SHP77 treated with DMSO at 0.1 percent for 48 hours (cell line): ENCODE measurements at places on chromosomes 7 and 10.

GRCh38 chr10:624605-625332, 64.7 kb downstream of the DIP2C start:
- no peak for DNase-seq

GRCh38 chr7:141920281-141920680, 4.1 kb downstream of the OR9A4 start:
- no peak for DNase-seq

DNA sequence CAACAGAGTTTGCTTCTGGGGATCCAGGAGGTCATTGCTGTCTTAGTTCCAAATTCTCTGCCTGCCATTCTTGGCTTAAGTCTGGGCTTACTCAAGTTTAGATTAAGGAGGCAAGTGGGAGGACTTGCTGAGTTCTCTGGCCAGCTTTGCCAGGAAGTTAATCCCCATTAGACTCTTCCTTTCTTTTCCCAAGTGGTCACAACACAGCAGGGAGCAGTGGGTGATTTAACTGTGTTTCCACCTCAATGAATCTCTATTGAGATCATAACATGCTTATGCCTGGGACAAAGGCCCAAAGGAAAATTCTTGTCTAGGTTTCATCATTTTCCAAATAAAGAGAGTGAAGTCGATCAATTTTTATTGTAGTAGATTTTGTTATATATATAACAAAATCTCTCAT, 1159.6 kb downstream of the SORCS3 start:
- no peak for DNase-seq

- DNase-seq: no peak
Measured at GRCh38 chr10:108791794-108792474, 1131.4 kb downstream of the XPNPEP1 start.

DNA sequence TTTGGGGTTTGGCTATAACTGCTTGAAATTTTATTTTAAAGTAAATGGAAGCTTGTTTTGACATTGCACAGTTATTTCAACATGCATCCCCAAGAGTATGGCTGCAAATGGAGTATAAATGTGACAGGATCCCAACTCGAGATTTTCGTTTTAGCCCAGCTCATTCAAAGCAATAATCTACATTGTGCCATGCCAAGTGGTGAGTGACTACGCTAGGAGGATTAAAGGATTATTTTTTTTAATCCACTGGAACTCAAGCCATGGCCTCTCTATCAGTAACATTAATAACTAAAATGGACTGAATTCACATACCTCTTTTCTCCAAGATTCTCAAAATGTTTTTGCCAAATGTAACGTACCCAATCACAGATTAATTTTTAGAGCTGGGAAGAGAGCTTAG, 60.6 kb upstream of the AUTS2 start:
- no peak for DNase-seq

DNA sequence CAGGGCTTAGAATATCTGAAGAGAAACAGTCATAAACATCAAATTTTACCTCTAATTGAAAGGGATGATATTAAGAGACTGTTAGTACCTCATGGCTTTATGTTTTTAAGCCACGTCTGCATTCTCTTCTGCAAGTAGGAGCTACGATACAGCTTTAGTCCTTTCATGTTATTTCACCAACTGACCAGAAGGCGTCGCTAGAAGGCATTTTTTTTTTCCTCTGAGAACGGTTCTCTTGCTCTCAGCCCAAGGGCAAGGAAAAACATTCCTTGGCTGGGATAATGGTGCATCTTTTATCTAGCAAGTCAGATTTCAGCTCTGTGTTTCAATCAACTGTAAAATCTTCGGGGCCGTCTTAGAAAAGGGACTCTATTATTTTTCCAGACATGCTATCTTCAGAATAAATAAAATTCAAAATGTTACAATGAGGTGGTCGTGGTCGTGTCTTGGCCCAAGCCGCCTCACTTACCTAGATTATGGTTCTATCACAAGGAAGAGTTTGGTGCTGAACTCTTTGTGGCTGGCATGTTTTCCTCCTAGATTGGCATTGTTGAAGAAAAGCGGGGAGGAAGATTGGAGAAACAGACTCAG, 41.6 kb upstream of the LYZL2 start:
- DNase-seq: peak; percentile 53
